NCI-H2029 treated with DMSO at 0.1 percent for 48 hours (cell line): ENCODE measurements at places on chromosomes 7 and 10.
A peak's percentile ranks its signal among the peaks of the same experiment; 100 is the strongest.

DNA sequence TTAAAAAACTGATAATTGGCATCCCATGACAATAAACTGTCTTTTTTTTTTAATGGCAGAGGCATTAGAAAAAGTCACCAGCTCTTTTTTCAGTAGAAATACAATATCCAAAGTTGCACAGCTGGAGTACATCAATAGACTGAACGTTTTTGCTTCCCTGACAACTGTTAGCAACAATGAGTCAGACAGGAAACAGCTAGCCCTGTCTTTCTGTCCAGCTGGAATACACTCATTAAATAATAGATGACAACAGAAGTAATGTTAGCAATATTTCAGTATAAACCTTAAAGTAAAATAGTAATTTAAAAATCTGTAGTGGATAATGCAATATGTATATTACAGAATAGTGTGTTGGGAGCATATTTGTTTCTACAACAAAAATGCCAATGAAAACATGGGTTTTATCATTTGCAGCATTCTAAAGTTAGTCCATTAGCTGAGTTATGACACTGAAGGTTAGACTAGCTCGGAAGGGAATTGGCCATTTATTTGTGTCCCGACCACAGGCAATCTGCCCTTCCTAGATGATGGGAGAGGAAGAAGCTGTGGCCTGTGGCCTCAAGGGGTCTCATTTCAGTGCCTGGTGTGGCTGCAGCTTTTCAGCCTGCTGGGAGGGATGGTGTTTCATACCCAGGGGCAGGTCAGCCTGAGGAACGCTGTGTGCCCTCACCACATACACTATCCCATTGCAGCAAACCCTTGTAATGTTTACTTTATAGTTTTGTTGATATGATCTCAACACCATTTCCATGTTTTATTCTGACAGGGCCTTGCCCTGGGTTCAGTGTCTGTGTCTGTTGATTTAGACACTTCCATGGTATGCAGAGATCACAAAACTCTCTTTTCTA, 173.3 kb downstream of the SLC16A9 start:
- DNase-seq: peak; percentile 4

GRCh38 chr7:95205665-95206225, 118.6 kb downstream of the PON1 start:
- no peak for DNase-seq

- DNase-seq: no peak
Measured at GRCh38 chr7:103149808-103150180, 895 bp upstream of the NAPEPLD start.

- no peak for DNase-seq
Measured at GRCh38 chr7:44388089-44388970, 62.9 kb upstream of the CAMK2B start.

DNA sequence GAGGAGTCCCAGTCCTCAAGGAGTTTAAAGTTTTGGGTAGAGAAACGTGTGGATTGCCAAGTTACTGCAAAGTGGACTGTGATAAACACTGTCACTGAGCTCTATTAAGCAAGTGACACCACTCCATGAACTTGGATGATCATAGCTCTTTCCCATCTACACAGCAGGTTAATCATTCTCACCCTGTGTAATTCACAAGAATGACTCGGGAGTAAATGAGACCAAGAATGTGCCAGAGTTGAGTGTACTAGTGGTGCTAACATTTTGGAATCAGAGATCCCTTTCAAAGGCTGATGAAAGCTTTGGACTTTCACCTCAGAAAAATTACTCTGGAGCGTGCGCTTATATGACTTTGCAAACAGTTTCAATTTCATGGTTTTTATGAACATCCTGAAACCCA, 80.8 kb downstream of the RBM20 start:
- DNase-seq: no peak

GRCh38 chr7:52479990-52480389, 555.4 kb upstream of the POM121L12 start:
- no peak for DNase-seq

GRCh38 chr10:3169271-3169670, 3.3 kb downstream of the PITRM1 start:
- no peak for DNase-seq

DNA sequence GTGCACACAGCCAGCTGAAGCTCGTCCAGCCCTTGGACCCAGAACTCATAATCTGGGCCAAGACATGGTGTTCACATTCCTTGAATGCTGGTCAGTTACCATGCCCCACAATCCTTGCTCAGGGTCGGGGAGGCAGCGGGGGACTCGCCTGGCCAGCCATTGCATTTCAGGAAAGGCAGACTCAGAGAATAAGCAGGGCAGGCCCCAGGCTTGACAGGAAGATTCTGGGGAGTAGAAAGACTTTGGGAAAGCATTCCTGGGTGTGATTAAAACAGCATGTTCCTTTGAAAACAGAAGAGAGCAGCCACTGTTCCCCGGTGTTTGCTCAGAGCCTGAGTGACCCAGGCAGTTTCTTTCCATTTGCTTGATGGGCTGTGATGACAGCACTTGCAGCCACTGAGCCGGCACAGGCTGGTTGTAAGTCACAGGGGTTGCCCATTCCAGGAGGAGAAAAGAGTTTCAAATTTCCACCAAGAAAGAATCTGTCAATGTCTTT, 473.7 kb downstream of the TYW1 start:
- DNase-seq: no peak

- DNase-seq: no peak
Measured at GRCh38 chr7:129865925-129866201, 86.9 kb downstream of the UBE2H start.

DNA sequence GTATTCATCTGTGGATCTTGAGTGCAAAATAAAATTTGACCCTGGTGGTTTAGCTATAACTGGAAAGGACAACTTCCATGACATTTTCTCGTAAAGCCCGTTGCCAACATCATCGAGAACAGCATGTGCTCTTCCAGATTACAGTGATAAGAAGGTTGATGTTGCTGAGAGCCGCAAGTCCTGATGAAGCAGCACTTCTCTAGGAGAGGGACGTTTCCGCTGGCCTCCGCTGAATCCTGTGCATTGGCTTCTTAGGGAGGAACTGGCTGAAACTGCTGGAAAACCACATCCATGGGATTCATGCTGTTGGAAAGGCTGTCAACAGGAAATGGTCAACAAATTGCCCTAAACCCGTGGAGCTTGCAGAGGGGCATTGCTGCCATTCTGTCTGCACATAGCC, 21.4 kb upstream of the ABCB5 start:
- no peak for DNase-seq

GRCh38 chr7:140143997-140144396, 32.8 kb downstream of the KDM7A start:
- no peak for DNase-seq

GRCh38 chr7:16813232-16813616, 8.4 kb upstream of the AGR2 start:
- peak; percentile 19 for DNase-seq

- no peak for DNase-seq
Measured at GRCh38 chr7:154881526-154881925, 121.4 kb downstream of the PAXIP1 start.

- no peak for DNase-seq
Measured at GRCh38 chr10:32139223-32140073, 83.2 kb upstream of the KIF5B start.

DNA sequence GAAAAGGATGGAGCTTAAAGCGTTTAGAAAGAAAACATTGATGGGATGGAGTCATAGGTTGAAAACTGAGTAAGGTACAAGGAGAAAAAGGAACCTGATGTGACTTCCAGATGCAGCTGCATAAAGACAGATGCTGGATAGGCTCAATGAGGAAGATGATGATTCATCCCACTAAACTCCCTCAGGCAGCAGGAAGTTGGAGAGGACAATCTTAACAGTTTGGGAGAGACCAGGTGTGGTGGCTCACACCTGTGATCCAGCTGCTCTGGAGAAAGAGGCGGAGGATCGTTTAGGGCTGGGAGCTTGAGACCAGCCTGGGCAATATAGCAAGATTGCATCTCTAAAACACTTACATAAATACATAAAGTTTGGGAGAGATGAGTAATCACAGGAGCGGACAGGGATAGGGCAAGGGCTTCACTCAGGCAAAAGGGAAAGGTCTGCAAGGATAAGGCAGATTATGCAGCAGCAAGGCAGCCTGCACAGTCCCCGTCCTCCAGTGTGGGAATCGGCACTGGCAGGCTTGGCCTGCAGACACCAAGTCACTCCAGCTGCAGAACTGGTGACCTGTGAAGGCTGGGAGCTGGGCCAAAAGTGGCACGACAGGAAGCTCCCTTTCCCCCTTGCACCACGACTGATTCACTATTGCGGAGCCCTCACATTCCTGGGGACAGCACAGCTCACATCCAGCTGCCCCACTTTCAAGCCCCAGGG, 438.5 kb downstream of the GRID1 start:
- peak; percentile 5 for DNase-seq

GRCh38 chr7:69438584-69439412, 159.5 kb upstream of the AUTS2 start:
- DNase-seq: no peak

- DNase-seq: no peak
Measured at GRCh38 chr7:80532153-80532552, 20.3 kb upstream of the GNAT3 start.

GRCh38 chr10:114970515-114970914, 32.5 kb downstream of the TRUB1 start:
- no peak for DNase-seq

DNA sequence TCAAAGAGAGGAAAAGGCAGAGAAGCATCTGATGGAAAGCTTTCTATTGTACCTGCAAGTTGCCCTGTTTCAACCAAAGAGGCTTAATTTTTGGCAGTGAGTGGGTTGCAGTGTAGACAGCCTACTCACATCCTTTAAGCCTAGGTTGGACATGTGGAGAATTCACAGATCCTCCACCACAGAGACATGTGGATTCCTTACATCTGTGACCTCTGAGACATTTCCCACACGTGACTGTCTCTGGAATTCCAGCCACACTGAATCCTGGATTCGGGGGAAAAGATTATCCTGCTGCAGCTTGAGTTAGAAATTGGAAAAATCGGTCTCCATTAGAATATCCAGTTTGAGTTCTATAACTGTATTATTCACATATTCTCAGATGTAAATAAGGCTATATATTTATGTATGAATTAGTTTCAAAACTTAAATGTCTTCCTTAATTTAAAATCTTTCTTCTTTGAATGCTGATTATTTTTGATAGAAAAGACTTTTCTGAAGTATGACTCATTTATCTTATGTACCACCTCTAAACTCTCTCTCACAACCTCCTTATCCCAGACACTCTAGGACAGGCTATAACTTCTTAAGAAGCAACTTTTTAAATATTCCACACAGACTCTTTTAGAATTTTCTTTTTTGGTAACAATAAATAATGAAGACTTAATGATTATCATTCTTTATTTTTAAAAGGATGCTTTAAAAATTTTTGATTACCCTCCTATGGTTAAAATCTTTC, 123.3 kb downstream of the TWIST1 start:
- DNase-seq: no peak

GRCh38 chr7:120475994-120476393, 203.0 kb downstream of the KCND2 start:
- no peak for DNase-seq
